SW480 (cell line): ENCODE measurements at places on chromosomes 6 and 20.

DNA sequence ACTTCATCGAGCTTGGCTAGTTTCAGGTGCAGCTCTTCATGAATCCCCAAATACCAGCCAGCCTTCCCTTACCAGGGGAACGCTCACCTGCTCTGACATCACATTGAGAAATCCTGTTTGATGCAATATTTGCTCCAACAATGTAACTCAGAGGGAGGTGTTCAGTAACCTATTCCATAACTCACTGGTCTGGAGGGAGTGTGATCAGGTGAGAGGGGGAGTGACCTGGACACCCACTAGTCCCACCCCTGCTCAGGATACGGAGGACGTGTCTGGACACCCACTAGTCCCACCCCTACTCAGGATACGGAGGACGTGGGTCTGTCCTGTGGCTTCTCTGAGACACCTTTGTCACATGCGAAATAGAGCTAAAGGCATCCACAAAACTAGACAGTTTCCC lies 70.3 kb downstream of the HUS1B start:
- peak; percentile 58 for DNase-seq

DNA sequence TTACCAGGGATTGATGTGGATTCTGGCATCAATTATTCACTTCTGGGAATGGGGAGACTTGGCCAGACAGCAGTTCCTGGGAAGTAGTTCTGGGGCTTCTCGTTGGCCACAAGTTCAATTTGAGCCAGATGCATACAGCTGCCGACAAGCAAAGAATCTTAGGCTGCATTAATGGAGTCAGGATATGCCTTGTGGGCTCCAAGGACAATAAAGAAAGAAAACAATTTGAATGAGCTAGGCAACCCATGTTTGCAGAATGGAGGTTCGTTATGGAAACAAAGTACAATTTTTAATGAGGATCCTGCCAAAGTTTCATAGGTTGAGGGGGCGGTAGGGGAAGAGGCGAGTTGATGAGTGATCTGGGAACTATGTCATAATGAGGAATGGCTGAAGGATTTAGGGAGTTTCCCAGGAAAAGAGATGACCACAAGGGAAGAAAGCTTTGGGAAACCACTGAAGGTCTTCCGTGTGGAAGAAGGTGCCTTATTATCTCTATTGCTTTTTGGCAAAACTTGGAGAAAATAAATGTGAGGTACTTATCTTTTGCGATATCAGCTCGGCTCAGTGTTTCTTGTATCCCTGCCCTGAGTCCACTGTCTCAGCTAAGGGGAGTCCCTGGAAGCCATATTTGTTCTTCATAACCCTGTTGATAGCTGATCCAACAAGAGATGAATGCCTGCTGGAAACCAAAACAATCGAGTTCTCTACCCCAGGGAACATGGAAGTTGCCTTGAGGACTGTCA lies 181.0 kb upstream of the ZNF217 start:
- peak; percentile 94 for DNase-seq

DNA sequence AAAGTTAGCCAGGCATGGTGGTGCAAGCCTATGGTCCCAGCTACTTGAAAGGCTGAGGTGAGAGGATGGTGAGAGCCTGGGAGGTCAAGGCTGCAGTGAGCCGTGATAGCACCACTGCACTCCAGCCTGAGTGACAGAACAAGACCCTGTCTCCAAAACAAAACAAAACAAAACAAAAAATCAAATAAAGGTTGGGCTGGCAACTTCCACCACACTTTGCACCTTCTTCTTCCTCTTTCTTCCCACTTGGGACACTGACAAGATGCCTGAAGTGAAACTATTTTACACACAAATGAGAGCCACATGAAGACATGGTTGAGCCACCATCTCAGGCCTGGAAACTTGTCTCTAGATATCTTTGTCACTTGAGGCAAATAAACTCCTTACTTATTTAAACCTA lies 53.8 kb upstream of the CCDC28A start:
- no peak for DNase-seq

DNA sequence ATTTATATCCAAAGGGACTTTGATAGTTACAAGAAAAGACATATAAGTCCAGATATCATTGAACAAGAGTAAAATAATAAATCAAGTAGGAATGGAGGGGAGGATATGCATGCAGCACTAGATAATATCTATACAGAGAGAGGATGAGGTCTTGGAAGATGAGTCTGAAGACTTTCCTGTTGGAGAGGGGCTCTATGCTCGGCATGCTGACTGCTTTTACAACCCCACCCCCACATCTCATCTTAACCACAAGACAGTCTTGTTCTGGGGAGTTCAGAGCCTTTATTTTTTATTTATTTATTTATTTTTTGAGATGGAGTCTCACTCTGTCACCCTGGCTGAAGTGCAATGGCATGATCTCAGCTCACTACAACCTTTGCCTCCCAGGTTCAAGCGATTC lies 48.4 kb upstream of the IER3 start:
- DNase-seq: no peak

DNA sequence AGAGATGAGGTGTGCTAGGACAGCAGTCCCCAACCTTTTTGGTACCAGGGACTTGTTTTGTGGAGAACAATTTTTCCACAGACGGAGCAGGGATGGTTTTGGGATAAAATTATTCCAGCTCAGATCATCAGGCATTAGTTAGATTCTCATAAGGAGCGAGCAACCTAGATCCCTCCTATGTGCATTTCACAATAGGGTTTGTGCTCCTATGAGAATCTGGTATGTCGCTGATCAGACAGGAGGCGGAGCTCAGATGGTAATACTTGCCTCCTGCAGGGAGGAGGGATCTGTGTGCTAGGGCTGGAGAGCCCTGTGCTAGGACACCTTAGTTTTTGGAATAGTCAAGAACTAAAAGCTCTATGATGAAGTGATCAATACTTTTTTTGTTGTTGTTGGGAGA lies 2.5 kb downstream of the SMIM13 start:
- peak; percentile 21 for DNase-seq

DNA sequence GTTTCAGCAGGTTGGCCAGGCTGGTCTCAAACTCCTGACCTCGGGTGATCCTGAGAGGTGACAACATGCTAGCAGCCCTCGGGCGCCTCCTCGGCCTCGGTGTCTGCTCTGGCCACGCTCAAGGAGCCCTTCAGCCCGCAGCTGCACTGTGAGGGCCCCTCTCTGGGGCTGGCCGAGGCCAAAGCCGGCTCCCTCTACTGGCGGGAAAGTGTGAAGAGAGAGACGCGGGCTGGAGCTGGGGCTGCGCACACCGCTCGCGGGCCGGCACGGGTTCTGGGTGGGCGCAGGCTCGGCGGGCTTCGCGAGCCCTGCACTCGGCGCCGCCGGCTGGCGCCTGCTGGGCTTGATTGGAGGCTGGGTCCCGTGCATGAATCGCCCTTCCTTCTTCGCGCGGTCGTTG lies 80.8 kb upstream of the RBM24 start:
- no peak for DNase-seq
